ENCODE measurements at places on chromosomes 3 and 15. TPM values are rescaled to one million over a fixed set of nuclear protein-coding genes. Genes with fewer than 3 reads are reported as not detected.

The KNG1 gene
- total RNA-seq = 0.69 TPM

The SCG3 gene
- 105 TPM for total RNA-seq

The GATA2 gene
- total RNA-seq = 5.2 TPM

The CPNE9 gene
- 28.6 TPM for total RNA-seq

The RPP25 gene
- 5.0 TPM for total RNA-seq

- no peak for DNase-seq
Measured at GRCh38 chr15:67879440-67880129, 39.7 kb upstream of the RNU6-1 start.

- no peak for DNase-seq
Measured at GRCh38 chr3:71453822-71454511, 129.6 kb downstream of the FOXP1 start.

DNA sequence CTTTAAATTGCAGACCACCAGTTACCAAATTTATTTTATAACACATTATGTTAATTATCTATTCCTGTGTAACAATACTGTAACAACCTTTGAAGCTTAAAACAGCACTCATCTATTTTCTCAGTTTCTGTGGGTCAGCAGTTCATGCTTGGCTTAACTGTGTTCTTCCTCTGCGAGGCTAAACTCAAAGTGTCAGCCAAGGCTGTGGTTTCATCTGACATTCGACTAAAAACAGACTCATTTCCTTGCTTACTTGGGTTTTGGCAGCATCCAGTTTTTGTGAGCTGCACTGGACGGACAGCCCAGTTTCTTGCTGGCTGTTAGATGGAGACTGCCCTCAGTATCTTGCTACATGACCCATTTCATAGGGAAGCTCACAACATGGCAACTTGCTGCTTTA lies 247.3 kb upstream of the KCNH8 start:
- DNase-seq = no peak

- DNase-seq = no peak
Measured at GRCh38 chr3:123054109-123054778, 12.6 kb upstream of the PDIA5 start.

DNA sequence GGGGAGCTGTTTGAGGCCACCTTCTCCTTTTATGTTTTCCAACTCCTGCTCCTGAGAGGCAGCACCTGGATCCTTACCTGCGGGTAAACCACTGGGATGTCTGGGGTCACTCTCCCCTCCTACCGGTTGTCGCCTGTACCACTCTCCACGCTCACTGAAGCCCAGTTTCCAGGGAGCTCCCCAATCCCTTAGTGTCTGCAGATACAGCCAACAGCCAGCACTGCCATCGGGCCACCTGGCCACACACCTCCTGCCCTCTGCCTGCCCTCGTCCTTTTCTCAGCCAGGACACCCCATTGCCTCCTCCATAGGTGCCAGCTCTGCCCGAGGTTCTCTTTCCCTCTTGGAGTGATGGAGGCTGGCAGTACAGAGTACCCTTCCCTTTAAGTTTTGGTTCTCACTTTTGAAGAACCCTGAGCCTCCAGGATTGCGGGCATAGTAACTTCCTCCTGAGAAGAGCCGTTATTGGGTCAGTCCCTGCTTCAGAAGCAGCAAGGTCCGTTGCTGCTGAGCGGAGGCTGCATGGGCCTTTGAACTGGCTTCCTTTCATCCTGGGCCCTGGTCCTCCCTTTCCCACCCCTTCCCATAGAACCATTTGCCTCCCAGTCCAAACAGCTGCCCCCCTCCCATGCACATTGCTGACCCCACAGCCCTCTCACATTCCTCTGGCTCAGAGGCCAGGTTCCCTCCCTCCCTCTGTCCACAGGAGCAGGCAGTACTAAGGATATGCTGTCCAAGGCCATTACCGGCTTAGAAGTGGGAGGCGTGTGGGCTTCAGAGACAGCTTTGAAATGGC lies 30.9 kb downstream of the ARNT2 start:
- no peak for DNase-seq

GRCh38 chr3:140152851-140153639 lies 218.1 kb downstream of the CLSTN2 start:
- DNase-seq = peak; percentile 36

DNA sequence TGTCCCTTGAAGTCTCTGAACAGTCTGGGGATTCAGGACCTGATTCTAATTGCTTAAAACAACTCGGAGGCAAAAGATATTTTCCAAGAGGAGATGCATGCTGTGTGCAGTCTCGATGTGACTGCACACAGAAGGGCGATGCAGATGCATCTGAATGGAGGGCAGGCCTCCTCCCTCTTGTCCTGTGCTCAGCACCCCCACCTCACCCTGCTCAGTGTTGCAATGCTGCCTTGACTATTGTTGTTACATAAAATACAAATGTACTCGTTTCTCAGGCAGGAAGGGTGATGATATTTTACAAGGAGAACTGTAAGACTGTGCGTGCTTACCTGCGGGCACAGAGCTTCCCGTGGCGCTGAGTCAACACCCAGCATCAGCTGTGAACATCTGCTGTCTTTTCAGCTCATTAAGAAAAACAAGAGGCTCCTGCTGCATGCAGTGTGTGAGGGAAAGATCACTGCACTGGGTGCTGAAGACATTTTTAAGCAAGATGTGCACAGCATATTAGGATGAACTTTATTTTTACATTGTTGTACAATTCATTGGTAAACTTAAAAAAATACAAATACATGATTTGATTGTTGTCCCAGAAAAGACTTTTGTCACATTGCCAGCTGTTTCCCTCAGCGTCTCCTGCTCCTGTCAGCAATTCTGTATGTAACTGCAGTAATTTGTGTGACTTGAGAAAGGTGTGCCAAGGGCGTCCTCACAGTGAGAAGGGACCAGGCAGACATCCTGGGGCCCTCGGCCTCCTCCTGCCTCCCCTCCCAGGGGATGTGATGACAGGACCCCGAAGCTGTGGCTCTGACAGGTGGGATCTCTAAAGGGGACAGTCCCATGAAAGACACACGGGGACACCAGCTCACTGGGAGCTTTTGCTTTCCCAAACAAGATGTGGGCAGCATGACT lies 56.3 kb upstream of the RPL32 start:
- no peak for DNase-seq

GRCh38 chr3:54845551-54845950 lies 82.3 kb downstream of the LRTM1 start:
- DNase-seq = no peak

DNA sequence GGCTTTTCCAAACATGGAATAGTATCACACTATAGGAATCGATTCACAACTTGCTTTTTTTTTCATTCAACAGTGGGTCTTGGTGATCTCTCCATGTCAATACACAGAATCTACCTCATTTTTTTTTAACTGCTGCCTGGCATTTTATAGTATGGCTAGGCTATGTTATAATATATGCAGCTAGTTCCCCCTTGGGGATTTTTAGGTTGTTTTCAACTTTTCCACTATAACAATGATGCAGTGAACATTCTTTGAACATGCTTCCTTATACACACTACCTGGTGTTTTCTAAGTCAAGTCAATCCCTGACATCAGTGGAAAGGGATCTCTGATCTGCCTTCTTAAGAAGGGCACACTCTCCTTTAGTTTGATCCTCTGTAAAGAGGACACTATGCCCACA lies 46.5 kb upstream of the PLXND1 start:
- no peak for DNase-seq

DNA sequence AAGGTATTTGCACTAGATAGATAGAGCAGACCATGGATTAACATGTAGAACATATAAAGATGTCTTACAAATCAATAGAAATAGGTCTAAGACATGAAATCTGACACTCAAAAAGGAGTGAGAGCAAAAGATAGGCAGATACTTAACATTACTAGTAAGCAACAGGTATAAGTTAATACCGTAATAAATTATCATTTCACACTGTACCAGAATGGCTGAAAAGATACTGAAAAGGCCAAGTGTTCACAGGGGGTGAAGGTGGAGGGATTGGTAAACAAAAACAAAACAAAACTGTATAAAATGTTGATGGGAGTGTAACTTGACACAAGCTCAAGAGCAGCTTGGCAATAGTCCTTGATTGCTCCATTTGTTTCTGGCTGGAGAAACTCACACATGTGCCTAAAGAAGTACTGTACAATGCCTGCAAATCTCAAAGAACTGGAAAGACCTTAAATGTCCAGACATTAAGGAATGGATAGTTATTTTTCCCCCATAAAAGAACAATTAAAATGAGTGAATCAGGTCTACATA lies 3.5 kb downstream of the NSMCE3 start:
- no peak for DNase-seq

- peak; percentile 67 for DNase-seq
Measured at GRCh38 chr3:9422712-9423424, 25.5 kb downstream of the SETD5 start.

DNA sequence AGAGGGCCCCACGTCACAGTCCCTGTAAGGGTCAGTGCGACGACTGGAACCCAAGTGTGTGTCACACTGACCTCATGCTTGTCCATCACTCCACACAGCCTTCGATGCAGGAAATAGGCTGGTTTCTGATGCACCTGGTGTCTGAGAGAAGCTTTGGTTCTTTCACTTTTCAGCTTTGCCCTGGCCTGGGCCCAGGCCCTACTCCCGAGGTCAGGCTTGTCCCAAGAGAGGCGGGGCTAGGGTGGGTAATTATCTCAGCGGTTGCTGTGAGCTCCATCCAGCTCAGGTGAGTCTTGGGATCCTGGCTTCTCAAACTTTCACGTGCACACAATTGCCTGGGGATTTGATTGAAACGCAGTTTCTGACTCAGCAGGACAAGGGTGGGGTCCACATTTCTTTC lies 19.6 kb upstream of the CHRNB4 start:
- DNase-seq = no peak

All from dorsolateral prefrontal cortex (tissue), 122 donors.